ENCODE measurements at places on chromosomes 1 and 21. TPM values are rescaled to one million over a fixed set of nuclear protein-coding genes. Genes with fewer than 3 reads are reported as not detected.

DNA sequence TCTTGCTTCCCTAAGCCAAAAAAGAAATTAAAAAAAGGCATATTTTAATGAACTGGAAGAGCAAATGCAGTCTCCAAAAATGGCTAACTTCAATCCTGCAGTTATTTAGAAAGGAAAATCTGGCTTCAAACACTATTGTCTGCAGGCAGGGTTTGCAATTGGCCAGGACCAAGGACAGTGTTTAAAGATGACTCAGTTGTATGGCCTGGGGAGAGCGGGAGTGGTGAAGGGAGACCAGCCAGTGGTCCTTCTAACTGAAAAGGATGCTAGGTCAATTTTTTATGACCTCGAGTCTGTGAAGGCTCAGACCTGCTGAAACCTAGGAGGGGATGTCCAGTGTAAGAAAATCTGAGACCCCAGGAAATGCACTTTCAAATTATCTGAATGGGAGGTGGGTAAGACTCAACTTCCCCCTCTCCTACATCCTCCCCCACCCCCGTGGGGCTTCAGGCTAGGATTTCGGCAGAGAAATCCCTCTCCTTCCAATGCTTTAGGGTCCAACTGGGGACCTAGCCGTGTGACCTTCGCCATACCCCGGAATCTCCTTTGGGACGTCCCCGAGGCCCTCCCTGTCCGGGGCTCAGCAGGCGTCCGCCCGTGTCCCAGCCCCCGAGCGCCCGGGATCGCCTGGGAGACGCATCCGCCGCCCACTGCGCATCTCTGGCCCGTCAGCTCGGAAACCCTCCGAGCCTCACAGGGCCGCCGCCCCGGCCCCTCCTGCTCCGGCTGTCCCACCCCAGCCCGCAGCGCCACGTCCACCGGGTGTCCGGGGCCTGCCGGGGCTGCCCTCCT, 602 bp upstream of the RIMKLA start:
- DNase-seq: no peak

GRCh38 chr1:6316240-6317097, 55.6 kb upstream of the GPR153 start:
- no peak for DNase-seq

DNA sequence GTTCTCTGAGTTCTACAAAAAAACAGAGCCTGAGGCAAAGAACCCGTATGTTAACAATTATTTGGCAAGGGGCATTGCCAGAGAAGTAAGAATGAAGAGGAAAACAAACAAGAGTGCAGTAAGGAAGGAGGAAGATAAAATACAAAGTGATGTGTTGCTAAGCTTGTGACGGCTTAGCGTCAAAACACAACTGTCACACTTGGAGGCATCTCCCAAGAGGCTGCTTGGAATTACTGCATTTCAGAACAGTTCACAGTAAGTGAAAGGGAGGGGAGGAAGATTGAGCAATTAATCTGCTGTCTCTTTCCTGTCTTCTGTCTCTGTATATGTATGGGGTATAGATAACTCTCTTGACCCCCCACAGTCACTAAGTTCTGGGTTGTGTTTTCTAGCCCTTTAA, 1017.0 kb upstream of the TMPRSS15 start:
- no peak for DNase-seq

The OTUD7B gene
- total RNA-seq: 32.6 TPM

GRCh38 chr21:34219334-34220060, 144.3 kb upstream of the KCNE2 start:
- DNase-seq: no peak

The TEX38 gene
- 0.24 TPM for total RNA-seq

The NUDT4B gene
- total RNA-seq: not detected

- no peak for DNase-seq
Observed at GRCh38 chr1:69592341-69592740, 24.6 kb downstream of the LRRC7 start.

DNA sequence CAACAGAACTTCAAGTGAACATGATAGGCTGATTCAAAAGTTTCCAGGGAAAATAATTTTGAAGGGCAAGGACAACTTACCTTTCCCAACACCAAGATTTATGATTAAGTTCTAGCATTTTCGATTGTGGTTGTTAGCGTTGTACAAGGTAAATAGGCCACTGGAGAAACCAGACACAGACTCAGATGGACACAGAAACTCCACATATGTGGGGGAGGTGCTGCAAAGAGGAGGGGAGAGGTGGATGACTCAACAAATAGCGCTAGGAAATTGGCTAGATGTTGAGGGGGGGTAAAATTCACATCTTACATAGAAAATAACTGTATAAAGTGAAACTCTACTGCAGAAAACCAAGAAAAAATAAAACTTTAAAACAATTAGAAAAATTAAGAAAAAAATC, 564.4 kb downstream of the MATN1 start:
- DNase-seq: no peak

The CAPZB gene
- 213 TPM for total RNA-seq

DNA sequence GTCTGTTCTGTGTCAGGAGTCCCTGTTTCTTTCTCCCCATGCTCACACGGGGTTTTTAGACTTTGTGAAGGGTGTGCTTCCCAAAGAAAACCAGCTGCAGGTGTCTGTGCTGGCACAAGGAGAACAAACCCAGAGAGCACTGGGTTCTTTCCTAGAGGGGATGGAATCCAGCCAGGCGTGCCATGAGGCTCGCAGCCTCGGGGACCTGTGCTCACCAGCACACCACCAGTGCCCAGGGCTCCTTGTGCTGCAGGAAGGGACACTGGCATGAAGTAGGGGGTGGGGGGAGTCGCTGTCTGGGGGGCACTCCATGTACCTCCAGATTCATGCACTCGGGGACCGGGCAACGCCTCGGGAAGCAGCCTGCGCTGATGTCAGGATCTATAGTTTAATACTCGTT, 57.9 kb downstream of the AGPAT3 start:
- DNase-seq: no peak

Measured in cardiac septum (tissue), 1 donor.